ENCODE measurements at places on chromosomes 6 and 20. TPM values are rescaled to one million over a fixed set of nuclear protein-coding genes. Genes with fewer than 3 reads are reported as not detected.

The C20orf202 gene
- not detected for total RNA-seq

The MUCL3 gene
- not detected for total RNA-seq

The SLC22A2 gene
- total RNA-seq: 0.13 TPM

The PNLDC1 gene
- total RNA-seq: not detected

The C6orf52 gene
- total RNA-seq: 0.66 TPM

The CGA gene
- total RNA-seq: not detected

The HCK gene
- total RNA-seq: not detected

The TREM1 gene
- total RNA-seq: 0.66 TPM

The RAD21L1 gene
- total RNA-seq: not detected

The ZFP64 gene
- 9.3 TPM for total RNA-seq

The PTGIS gene
- 321 TPM for total RNA-seq

The CFAP206 gene
- total RNA-seq: 0.31 TPM

The STMN3 gene
- total RNA-seq: 22.9 TPM

The SSTR4 gene
- total RNA-seq: 0.13 TPM

The THEMIS gene
- total RNA-seq: not detected

The COL9A3 gene
- total RNA-seq: 0.26 TPM

The VIP gene
- not detected for total RNA-seq

The FOXF2 gene
- total RNA-seq: 0.26 TPM

The ADGRG6 gene
- total RNA-seq: under 0.01 TPM

The ZNF391 gene
- total RNA-seq: 0.56 TPM

The BPIFA1 gene
- total RNA-seq: not detected

The VEGFA gene
- total RNA-seq: 39.5 TPM

The LPIN3 gene
- 3.4 TPM for total RNA-seq

The IL17A gene
- total RNA-seq: not detected

The LPA gene
- total RNA-seq: not detected

The SMOC2 gene
- 0.25 TPM for total RNA-seq

The SLC13A3 gene
- total RNA-seq: 1.5 TPM

The BTNL2 gene
- not detected for total RNA-seq

The PRICKLE4 gene
- total RNA-seq: 0.26 TPM

The BPIFA3 gene
- total RNA-seq: not detected

The ASIP gene
- total RNA-seq: not detected

The RIPPLY2 gene
- not detected for total RNA-seq

The PSMG4 gene
- total RNA-seq: 38.8 TPM

The CSNK2B gene
- 85.0 TPM for total RNA-seq

The BMP2 gene
- total RNA-seq: 8.8 TPM

The PANK2 gene
- 52.6 TPM for total RNA-seq

The ZNF334 gene
- total RNA-seq: 1.8 TPM

The PHF20 gene
- 22.2 TPM for total RNA-seq

The TBX18 gene
- 31.6 TPM for total RNA-seq

The NEU1 gene
- total RNA-seq: 69.0 TPM

The GLP1R gene
- total RNA-seq: not detected

The IRF4 gene
- total RNA-seq: under 0.01 TPM

The GPR6 gene
- not detected for total RNA-seq

The RSPH4A gene
- total RNA-seq: 0.19 TPM

The HLA-DRA gene
- total RNA-seq: not detected

The SALL4 gene
- 0.12 TPM for total RNA-seq

The C20orf96 gene
- total RNA-seq: 3.7 TPM

The SEC63 gene
- total RNA-seq: 29.3 TPM

Measured in aortic smooth muscle cell (primary cell).